Fibroblast of skin of right biceps (primary cell): ENCODE measurements at places on chromosomes 13 and 19.

DNA sequence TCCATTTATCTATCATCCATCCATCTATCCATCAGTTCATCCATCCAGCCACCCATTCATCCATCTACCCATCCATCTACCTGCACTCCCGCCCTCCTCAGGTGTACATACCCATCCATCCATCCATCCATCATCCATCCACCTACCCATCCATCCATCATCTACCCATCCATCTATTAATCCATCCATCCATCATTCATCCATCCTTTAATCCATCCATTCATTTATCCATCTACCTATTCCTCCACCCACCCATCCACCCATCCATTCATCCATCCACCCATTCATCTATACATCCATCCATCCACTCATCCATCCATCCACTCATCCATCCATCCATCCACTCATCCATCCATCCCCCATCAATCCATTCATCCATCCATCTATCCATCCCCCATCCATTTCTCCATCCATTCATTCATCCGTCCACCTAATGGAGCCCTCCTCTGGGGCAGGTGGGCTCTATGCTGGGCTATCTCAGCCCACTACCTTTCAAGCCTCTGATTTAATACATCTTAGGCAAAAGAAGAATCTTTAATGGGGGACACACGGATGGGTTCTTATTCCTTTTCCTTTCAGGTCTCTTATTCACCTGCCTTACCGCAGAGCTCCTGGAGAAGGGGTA is 178.9 kb downstream of the URI1 start:
- DNase-seq, result no peak

GRCh38 chr19:43329989-43330388 is 23.5 kb upstream of the CD177 start:
- no peak for DNase-seq

- no peak for DNase-seq
Measured at GRCh38 chr19:18153556-18154134, 682 bp downstream of the PIK3R2 start.

DNA sequence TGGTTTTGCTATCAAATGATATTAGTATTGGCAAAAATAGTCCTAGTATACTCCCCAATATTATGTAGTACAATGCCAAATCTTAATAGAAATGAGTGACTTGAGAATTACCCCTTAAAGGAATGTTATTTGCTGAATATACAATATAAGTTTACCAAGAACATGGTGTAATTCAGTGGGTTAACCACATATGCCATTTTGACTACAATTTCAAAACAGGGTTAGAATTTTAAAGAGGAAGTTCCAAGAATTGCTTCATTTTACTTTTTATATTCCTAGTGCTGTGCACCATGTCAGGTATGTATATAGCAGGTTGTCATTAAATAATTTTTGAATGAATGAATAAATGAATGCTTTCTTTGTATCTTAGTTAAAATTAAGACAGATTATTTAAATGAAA is 66.3 kb downstream of the LMO7 start:
- DNase-seq, result no peak

DNA sequence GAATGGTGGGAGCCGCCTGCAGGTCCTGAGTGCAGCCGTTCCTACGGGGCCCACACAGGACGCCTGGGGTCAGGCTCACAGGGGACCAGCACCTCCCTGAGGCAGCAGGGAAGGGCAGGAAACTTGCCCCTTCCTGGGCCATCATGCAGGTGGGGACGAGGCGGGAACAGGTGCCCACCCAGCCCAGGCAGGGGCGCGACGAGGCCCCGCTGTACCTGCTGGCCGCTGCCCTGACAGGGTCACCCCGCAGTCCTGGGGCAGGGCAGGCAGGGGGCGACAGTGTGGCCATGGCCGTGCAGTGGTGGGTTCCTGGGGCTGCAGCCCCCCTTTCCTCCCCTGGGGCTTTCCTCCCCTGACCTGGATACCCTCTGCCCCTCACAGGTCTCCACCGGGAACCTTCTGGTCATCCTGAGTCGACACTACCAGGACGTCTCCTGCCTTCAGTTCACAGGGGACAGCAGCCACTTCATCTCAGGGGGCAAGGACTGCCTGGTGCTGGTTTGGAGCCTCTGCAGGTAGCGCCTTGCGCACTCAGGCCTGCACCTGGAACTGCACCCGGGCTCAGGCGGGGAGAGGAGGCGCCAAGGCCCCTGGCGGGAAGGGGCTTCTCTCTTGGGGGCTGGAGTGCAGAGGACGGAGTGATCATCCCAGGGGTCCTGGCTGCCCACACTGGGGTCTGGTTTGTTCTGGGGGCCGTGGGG is 5.4 kb downstream of the WDR18 start:
- DNase-seq, result no peak

DNA sequence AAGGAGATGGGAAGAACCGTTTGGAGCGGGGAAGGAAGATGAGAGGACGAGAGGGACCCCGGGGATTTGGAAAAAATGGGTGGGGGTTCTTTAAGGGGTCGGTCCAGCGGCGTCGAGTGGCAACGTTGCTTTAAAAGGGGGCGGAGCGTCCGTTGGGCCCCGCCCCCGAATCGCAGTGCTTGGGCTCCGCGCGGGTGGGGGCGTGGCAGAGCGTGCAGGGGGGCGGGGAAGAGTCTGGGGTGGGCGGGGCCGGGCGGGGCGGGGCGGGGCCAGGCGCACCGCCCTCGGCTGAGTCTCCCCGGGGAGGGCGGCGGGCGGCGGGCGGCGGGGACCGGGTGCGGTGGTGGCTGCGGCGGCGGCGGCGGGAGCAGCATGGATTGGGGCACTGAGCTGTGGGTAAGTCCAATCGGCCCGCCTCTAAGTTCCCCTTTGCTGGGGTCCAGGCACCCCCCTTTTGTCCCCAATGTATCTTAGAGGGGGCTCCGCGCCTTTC is at the start of gene TRIP10:
Gene TRIP10 (plus strand): TSS at position 291 of the 493 bp plus-strand sequence. CDS start 82 bp downstream, at position 373.
- peak; percentile 84 for DNase-seq

DNA sequence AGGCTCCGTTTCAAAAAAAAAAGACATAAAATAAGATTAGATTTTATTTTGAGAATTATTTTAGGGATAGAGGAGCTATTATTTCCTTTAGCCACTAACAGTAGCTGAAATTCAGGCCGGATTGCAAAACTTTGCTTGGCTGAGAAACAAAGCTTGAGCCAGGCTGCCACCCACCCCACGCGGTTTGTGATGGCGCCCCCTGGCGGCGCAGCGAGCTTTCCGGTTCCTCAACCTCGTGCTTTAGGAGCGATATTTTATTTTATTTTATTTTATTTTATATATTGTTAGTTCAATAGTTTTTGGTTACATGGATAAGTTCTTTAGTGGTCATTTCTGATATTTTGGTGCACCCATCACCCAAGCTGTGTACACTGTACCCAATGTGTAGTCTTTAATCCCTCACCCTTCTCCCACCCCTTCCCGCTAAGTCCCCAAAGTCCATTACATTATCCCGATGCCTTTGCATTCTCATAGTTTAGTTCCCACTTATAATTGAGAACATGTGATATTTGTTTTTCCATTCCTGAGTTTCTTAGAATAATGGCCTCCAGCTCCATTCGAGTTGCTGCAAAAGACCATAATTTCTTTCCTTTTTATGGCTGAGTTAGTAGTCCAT is 19.8 kb upstream of the CEACAM4 start:
- peak; percentile 2 for DNase-seq

GRCh38 chr19:19550972-19551852 is 13.1 kb downstream of the CILP2 start:
- DNase-seq, result no peak

DNA sequence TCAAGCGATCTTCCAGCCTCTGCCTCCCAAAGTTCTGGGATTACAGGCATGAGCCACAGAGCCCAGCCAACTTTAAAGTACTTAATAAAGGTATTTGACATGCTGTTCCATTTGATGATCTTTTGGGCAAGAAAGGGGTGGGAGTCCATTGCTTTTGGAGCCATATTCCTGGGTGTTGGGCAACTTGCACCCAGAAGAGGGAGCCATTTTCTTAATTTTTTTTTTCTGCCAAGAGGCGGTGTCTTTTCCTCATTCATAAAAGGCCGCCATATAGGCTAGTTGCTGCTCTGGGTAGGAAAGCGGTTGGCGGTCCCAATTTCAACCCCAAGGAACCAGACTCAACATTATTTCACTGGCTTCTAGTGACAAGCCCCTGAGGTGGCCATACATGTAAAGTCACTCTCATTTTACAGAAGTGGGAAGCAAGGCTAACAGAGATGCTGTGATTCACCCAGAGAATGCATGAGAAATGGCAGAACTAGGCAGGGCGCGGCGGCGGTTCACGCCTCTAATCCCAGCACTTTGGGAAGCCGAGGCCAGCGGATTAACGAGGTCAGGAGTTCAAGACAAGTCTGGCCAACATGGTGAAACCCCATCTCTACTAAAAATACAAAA is 139.6 kb downstream of the CACNA1A start:
- DNase-seq, result peak; percentile 33

GRCh38 chr13:62747629-62748028 is 1332.0 kb upstream of the PCDH20 start:
- DNase-seq, result peak; percentile 60

DNA sequence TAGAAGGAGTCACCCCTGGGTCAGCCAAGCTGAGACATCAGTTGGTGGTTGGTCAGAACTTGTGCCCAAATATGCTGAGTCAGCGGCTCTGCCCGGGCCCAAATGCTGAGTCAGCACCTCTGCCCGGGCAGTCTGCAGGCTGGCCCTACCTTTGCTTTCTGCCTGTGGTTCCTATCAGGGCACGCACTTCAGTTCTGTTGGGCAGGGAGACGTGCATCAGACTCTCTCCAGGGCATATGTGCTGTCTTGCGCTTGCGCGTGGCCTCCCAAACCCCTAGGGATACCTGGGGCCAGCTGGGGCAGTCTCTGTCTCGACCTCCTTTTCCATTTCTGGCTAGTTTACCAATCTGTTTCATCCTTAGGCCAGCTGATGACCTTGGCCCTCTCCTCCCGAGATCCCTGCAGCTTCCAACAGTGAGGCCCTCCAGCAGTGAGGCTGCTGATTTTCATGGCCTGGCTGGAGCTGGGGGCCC is 24.4 kb upstream of the LDLR start:
- no peak for DNase-seq

DNA sequence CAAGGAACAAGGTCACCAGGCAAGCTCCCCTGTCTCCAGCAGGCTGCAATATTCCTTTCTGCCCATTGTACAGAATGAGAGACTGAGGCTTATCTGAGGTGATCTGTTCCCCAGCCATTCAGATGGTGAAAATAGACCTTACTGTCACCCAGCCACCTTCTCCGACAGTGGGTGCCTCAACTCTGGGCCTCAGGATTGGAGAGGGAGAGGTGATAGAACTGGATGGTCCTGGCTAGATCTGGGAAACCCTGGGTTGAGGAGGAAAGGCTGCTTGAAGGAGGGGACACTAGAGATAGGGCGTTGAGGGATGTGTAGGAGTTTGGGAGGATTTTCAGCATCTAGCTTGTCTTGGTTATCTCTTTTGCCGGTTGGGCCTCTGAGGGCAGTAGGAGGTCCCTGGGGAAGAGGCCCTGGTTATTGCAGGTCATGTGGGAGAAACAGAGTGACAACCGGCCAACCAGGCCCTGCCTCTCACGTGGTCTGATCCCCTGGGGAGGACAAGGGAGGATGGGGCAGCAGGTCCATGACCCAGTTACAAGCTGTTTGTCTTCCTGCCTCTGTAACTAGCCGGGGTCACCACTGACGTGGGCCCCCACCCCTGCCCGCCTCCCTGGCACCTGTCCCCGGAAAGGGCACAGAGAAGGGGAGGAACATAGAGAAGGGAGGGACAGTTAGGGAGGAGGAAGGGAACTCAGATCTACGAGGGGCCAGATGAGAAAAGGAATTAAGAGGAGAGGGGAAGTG is 8.2 kb downstream of the NFIC start:
- DNase-seq, result no peak

DNA sequence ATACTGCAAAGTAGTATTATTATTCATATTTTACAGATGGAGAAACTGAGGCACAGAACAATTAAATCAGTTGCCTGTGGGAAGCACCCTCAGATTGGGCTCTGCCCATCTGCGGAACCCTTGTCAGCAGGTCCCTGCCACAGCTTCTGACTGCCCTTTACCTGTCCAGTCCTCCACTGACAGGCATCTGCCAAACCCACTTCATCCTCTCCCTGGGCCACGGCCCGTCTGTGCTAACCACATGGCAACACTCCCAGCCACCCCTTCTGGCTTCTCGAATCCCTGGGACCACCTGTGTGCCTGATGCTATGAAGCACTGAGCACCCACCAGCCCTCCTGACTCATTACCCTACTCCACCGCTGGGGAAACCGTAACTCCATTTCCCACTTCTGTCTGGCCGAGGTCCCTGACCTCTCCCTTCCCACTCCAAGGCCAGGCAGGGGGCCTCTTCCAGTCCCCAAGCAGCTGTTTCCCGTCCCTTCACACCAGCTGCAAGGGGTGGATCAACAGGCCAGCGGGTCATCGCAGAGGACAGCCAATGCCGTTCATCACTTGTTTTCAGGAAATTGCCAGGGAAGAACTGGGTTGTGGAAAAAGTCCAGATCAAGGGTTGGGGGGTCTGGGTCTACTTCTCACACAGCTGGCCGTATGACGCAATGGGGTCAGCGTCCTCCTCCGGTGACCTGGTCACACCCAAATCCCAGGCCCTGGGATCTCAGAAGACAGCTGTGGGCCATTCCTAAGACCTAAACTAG is 2.5 kb downstream of the KANK3 start:
- no peak for DNase-seq

GRCh38 chr13:43799191-43799590 is 12.4 kb upstream of the ENOX1 start:
- DNase-seq, result no peak

- peak; percentile 91 for DNase-seq
Measured at GRCh38 chr13:30616927-30617314, 799 bp upstream of the USPL1 start.

DNA sequence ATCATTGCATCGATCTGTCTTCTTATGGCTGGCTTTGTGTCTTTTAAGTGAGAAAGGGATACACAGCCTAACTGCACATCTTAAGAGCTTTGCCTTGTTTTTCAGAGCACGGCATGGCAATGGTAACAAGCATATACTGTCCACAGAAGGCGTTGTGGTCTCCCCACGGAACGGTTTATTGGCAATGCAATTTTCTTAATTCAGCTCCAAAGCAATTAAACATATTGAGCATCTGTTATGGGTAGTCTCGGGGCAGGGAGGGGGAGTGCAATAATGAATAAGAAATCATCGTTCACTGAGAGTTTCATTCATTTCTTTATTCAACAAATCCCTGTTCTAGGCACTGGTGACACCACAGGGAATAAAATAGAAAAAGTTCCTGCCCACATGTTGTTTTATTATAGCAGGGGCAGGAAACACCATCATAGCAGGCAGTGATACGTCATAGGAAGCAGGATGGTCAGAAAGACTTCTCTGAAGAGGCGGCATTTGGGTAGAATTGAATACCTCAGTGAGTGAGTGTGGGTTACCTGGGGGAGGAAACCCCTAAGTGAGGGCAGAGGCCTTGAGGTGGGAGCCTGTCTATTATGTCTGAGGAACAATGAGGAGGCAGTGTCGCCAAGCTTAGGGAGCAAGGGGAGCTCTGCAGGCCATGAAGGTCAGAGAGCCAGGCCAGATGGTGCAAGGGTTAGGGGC is 185.7 kb upstream of the KL start:
- DNase-seq, result no peak

DNA sequence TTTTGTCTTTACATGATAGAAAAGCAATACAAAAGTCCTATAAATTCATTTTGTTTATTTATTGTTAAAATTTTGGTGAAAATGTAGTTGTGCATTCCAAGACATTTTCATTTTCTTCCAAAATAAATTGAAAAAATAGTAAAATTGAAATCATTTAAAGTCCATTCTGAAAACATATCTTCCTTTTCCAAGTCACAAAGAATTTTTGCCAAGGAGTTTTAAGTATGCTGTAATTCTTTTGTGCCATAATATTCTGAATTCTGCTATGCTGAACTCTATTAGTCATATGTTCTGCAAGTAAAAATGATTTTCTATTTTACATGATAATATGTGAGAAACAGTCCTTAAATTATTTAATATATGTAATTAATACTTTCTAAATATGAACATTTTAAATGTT is 879.6 kb upstream of the SLC10A2 start:
- peak; percentile 1 for DNase-seq
